ENCODE measurements at places on chromosomes 2 and 18.

DNA sequence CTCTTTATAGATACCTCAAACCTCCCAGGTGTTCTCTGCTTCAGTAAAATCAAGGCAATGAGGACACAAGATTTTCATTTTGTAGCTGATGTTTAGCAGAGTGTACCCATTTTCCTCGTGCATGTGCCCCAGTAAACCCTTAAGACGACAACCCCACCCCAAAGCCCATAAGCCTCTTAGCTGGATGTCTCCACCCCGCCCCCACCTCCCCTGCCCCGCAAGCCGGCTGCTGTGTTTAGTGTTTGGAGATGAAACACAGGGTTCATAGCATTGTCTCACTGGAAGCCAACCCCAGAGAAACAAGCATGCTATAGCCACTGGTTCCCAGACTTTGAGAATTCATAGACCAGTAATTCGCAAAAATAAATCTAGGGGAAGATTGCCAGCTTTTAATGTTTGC, 5.8 kb upstream of the SAG start:
- no peak for DNase-seq

GRCh38 chr18:33906046-33906445, 318.7 kb downstream of the NOL4 start:
- DNase-seq: no peak

DNA sequence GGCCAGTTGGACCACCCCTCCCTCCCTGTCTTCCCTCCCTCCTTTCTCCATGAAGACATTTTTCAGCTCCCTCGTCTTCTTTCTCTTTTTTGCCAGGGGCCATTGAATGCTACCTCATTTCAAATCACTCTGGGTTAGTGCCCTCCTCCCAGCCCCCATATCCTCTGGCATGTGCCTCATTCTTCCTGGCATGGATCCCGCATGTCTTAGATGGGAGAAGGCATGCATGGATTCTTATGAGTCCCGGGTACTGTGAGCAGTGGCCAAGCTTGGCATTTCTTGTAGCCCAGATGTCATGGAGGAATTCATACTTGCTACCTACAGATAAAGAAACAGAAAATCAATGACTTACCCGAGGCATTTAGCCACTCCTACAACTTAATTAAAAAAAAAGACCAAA, 9.0 kb upstream of the HAAO start:
- DNase-seq: no peak

GRCh38 chr18:37390687-37391086, 174.9 kb downstream of the CELF4 start:
- DNase-seq: no peak

DNA sequence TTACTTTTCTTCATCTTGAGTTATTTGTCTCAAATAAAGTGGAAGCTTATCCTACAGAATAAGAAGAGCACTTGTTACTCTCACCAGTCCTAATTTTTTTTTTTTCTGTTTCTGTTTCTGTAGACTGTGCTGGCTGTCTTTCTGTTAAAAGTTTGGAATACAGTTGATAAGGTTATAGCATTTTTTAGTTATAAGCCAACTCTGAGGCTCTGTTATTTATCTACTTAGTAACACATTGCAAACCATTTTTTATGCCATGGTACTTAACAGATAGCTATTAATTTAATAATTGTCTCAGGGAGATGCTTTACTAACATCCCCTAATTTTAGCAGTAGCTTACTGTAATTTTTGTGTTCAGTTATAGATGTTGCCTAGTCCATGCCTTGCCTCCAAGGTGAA, 37.9 kb downstream of the CREB1 start:
- DNase-seq: no peak

DNA sequence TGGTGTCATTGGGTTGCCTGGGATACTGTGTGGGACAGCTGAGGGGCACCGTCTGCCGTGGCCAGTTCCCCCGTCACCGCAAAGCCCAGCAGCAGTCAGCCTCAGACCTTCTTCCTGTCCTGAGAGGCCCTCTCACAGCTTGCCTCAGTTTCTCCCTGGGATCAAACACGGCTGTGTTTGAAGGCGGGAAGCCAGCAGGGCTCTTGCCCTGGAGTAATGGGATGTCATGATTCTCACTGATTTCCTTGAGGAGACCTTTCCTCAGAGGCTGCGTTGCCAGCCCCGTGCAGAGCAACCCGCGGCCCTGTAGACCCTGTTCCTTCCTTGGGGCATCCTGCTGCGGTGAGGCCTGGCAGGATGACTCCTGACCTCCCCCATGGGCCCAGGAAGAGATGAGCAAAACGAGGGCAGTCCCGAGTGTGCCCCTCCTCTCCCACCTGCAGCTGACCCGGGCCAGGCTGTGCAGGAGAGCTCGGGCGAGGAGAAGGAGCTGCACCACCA, 13.9 kb upstream of the NFATC1 start:
- DNase-seq: no peak

DNA sequence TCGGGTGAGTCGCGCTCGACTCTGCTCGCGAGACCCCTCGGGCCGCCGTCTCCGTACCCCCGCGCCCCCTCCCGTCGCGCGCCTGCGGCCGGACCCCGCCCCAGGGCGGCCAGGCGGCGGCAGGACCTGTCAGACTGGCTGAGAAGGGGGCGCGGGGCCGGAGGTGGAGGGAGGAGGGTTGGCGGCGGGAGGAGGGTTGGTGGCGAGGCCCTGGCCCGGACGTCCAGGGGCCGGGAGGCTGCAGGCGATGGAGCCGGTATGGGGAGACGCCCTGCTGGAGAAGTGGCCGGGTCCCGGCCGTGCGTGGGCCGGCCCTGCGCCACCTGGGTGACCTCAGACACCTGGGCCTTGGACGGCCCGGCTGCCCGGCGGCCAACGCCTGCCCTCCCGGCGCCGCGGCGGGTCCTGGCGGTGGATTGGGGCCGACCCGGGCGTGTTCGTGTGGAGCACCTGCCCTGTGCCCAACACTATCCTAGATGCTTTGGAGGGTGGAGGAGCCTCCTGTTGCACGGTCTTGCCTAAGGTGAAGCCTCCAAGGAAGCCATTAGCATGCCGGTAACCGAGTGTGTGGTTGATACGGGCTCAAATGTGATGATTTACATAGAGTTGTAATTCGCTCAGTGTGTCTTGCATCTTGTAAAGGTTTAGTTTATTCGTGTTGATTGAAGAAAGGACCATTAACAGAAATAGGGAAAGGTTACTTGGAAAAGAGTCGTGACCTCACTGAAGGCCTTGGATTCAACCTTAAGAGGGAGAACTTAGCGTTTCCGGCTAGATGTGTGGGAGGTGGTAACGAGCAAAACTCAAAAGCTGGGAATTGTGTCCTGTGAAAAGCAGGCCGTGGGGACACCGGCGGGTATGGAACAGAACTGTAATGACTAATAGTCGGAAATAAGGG, 550 bp downstream of the MYL12B start:
- no peak for DNase-seq

- DNase-seq: no peak
Observed at GRCh38 chr2:64975232-64975821, 13.9 kb upstream of the SLC1A4 start.

- no peak for DNase-seq
Observed at GRCh38 chr2:233796254-233796653, 18.1 kb downstream of the MROH2A start.

GRCh38 chr2:226407135-226407534, 392.5 kb downstream of the IRS1 start:
- DNase-seq: no peak

DNA sequence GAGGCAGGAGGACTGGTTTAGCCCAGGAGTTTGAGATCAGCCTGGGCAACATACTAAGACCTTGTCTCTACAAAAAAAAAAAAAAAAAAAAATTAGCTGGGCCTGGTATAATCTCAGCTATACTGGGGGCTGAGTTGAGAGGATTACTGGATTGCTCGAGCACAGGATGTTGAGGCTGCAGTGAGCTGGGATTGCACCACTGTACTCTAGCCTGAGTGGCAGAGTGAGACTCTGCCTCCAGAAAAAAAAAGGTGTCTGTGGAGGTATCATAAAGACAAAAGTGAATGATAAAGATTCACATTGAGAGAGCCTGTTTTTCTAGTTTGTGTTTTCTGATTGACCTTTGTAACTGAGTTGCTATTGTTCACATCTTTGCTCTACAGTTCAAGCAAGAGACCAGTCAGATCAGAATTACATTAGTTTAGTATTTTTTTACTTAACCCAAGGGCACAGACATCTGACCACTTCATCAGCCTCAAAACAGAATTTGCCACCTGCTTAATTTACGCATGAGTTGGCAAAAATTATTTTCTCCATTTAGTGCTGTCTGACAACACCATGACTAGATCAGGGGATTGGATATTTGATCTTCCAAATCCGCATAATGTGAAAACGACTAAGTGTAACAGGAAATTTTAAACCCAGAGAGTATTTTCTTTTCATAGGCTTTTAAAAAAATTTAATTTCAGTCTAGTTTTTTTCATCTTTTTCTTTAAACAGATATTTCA, 271.0 kb downstream of the TGIF1 start:
- no peak for DNase-seq

DNA sequence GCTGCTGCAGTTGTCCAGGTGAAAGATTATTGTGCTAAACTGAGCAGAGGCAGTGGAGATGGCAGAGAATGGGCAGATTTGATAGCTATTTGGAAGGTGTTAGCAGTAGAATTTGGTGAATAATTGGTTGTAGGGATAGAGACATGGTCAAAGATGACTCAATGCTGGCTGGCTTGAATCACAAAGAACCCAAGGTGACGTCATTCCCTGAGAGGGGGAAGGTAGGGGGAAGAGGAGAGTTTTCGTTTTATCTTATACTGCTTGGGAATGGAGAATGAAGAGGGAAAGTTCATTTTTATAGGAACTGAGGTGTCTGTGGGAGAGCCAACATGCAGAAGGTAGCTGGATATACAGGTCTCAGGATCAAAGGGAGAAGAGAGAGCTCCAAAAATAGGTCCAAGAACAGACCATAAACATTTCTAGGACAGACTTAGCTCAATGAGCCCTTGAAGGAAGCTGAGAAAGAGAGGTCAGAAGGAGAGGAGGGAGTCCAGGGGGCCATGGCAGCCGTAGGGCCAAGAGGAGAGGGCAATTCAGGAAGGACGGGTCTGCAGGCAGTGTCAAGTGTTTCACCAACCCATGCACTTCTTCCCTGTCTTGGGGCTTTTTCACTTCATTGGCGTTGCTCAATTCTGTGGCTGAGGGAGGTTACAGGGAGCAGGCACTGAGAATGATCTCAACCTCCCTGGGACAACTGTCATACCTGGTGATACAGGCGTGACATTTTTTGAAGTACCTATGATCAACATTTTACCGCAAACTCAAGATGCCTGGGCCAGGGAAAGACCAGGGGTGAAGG, 281.3 kb downstream of the TDRD15 start:
- DNase-seq: no peak

- no peak for DNase-seq
Observed at GRCh38 chr2:190452433-190452832, 44.3 kb downstream of the MFSD6 start.

- no peak for DNase-seq
Observed at GRCh38 chr18:79869591-79870300, 72.0 kb downstream of the KCNG2 start.

- no peak for DNase-seq
Observed at GRCh38 chr2:239339726-239340601, 60.9 kb downstream of the HDAC4 start.

DNA sequence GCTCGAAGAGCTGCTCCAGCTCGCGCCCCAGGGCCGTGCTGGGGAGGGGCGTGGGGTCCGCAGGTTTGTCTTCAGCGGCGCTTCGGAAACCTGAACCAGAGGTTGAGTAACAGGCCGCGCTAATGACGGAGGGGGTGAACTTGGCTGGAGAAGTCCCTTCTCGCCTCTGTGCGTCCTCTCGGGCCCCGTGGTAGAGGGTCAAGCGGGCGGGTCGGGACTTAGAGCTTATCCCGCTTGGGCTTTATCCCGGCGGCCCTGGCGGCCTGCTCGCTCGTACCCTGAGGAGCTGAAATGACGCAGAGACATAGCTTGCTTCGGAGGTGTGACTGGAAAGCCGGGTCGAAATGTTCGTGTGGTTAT, 479 bp downstream of the RNMT start:
- DNase-seq: peak; percentile 31

DNA sequence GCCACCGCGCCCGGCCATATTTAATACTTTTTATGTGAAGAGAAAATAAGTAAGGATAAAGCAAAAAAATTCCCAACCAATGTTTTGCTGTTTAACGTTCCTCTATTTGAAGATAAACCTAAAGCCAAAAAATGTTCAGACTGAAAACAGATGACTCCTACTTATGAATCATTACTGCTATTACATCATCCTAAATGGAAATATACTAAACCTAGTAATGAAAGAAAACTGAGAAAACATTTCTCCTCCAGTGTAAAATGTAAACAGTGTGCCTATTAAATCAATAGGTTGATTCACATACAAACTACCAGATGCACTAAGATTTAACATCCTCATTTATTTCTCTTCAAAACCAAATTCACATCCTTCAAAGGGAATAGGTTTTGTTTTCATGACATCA, 43.5 kb downstream of the CWC22 start:
- no peak for DNase-seq

DNA sequence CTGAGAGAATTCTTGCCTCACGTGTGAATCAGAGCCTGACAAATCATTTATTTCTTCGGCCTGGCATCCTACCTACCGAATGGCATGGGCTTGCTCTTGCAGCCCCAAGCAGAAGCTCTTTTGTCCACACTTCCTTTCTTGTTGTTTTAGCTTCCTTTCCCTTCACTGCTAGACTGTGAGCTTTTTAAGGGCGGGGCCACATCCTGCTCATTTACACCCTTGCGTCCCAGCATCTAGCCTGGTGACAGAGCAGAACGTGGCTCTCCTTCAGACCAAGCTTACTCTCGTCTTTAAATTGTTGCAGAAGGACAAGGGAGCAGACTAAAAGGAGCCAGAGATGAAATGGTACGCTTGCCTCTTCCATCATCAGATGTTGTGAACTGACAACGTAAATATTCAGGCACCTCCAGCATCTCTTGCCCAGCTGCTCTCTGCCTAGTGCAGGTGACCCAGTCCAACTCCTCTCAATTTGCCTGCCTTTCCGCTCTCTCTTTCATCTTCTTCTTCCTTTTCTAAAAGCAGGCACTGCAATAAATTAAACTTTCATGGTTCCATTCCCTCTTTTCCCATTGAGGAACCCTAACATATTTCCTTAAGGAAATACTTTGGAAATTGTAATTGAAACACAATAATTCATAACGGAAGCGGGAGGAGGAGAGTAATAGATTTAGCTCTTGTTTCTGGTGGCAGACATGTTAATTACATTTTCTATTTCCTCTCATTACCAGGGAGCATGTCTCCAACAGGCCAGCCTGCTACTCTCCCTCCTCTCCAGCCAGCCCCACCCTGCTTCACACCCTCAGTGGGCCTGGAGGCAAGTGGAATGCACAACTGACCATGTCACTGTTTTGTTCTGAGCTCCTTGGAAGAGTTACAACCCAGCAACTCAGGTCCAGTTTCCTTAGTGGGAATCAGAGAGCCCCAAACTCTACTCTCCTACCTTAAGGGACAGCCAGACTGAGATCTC, 228.1 kb upstream of the TRIB2 start:
- no peak for DNase-seq
